Astrocyte (in vitro differentiated cells and primary cell): ENCODE measurements at places on chromosomes 3 and 15. TPM values are rescaled to one million over a fixed set of nuclear protein-coding genes. Genes with fewer than 3 reads are reported as not detected.

CHD2 gene
- total RNA-seq = 90.0 and 105 TPM in 2 replicates

TEX55 gene
- not detected in 2 replicates for total RNA-seq

P2RY13 gene
- not detected in 2 replicates for total RNA-seq

KLHL24 gene
- total RNA-seq = 38.7 and 40.1 TPM in 2 replicates

HHATL gene
- not detected in 2 replicates for total RNA-seq

ZPLD1 gene
- total RNA-seq = 0.45 and 0.60 TPM in 2 replicates

GRCh38 chr3:30984855-30985749 is 90.6 kb upstream of the GADL1 start:
- DNase-seq = peak; percentile 27
- no peaks in the 10 kb centered on the region for H3K27me3 ChIP-seq
- no peaks in the 10 kb centered on the region for H3K4me1 ChIP-seq
- H3K27ac ChIP-seq = no peak overlapping the region
- H3K4me3 ChIP-seq = no peak overlapping the region

DNA sequence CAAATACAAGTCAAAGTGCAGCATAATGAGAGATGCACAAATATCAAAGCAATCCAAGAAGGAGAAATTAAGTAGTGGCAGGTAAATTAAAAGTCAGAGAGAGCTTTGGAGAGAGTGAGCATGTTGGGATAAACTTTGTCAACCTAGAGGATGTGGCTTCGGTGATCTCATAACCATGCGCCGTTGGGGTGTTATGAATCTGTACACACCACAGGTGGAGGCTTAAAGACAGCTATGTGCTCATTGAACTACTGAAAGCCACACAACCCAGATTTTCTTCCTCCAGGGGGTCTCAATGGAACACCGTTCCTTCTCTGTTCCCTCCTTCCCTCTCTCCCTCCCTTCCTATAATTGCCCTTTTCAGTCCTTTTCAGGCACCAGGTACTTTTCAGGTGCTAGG is 52.0 kb downstream of the SUCNR1 start:
- H3K27ac ChIP-seq = peak overlapping the region; percentile 35
- peaks cover 33% of the 10 kb centered on the region for H3K4me1 ChIP-seq
- DNase-seq = peak; percentile 47
- peak overlapping the region; percentile 16 for H3K4me3 ChIP-seq
- H3K36me3 ChIP-seq = no peaks in the 10 kb centered on the region
- no peaks in the 10 kb centered on the region for H3K27me3 ChIP-seq

GRCh38 chr3:102329561-102329960 is 105.3 kb upstream of the ZPLD1 start:
- no peak for DNase-seq
- no peak overlapping the region for H3K27ac ChIP-seq
- H3K4me1 ChIP-seq = no peaks in the 10 kb centered on the region
- H3K27me3 ChIP-seq = no peaks in the 10 kb centered on the region

GRCh38 chr3:157276801-157277200 is 116.9 kb upstream of the CCNL1 start:
- no peaks in the 10 kb centered on the region for H3K4me1 ChIP-seq
- H3K4me3 ChIP-seq = no peak overlapping the region
- H3K27ac ChIP-seq = no peak overlapping the region

DNA sequence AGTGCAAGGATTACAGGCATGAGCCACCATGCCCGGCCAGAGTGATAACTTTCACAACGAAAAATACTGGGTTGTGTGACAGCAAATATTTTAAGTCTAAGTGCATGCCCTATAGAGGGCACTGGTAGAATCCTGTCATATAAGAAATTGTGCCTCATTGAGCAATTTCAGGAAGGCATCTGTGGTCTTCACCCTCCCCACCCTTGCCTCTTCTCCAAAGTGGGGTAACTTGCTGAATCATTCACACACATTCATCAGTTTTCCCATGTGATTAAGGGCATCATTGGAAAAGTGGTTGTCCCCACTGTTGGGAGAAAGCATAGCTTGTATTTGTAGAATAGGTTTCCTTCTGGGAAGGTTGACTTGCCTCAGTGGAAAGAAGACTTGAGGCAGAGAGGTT is 9.2 kb downstream of the MITF start:
- H3K27me3 ChIP-seq = peaks cover 2% of the 10 kb centered on the region
- H3K4me1 ChIP-seq = no peaks in the 10 kb centered on the region
- DNase-seq = no peak
- no peaks in the 10 kb centered on the region for H3K36me3 ChIP-seq
- H3K4me3 ChIP-seq = no peak overlapping the region
- no peak overlapping the region for H3K27ac ChIP-seq

- H3K4me1 ChIP-seq = peaks cover 11% of the 10 kb centered on the region
- H3K27me3 ChIP-seq = peaks cover 36% of the 10 kb centered on the region
- no peak for DNase-seq
- H3K4me3 ChIP-seq = peak overlapping the region; percentile 57
- H3K27ac ChIP-seq = no peak overlapping the region
Measured at GRCh38 chr15:65376767-65377104, 1.1 kb downstream of the IGDCC3 start.

- peak overlapping the region; percentile 41 for H3K27ac ChIP-seq
- peaks cover 12% of the 10 kb centered on the region for H3K4me1 ChIP-seq
Measured at GRCh38 chr3:153350420-153350819, 188.4 kb downstream of the RAP2B start.

- peaks cover 4% of the 10 kb centered on the region for H3K4me1 ChIP-seq
- no peak overlapping the region for H3K4me3 ChIP-seq
- H3K36me3 ChIP-seq = peaks cover 8% of the 10 kb centered on the region
Measured at GRCh38 chr3:33060609-33061337, 36.2 kb downstream of the GLB1 start.

- H3K4me3 ChIP-seq = no peak overlapping the region
- no peaks in the 10 kb centered on the region for H3K27me3 ChIP-seq
- no peak overlapping the region for H3K27ac ChIP-seq
- no peaks in the 10 kb centered on the region for H3K36me3 ChIP-seq
- DNase-seq = no peak
Measured at GRCh38 chr15:83830381-83830780, 176.5 kb downstream of the ADAMTSL3 start.

GRCh38 chr3:127655641-127656040 is 17.1 kb upstream of the ABTB1 start:
- H3K4me1 ChIP-seq = peaks cover 5% of the 10 kb centered on the region
- H3K4me3 ChIP-seq = no peak overlapping the region
- H3K36me3 ChIP-seq = no peaks in the 10 kb centered on the region
- DNase-seq = peak; percentile 62

DNA sequence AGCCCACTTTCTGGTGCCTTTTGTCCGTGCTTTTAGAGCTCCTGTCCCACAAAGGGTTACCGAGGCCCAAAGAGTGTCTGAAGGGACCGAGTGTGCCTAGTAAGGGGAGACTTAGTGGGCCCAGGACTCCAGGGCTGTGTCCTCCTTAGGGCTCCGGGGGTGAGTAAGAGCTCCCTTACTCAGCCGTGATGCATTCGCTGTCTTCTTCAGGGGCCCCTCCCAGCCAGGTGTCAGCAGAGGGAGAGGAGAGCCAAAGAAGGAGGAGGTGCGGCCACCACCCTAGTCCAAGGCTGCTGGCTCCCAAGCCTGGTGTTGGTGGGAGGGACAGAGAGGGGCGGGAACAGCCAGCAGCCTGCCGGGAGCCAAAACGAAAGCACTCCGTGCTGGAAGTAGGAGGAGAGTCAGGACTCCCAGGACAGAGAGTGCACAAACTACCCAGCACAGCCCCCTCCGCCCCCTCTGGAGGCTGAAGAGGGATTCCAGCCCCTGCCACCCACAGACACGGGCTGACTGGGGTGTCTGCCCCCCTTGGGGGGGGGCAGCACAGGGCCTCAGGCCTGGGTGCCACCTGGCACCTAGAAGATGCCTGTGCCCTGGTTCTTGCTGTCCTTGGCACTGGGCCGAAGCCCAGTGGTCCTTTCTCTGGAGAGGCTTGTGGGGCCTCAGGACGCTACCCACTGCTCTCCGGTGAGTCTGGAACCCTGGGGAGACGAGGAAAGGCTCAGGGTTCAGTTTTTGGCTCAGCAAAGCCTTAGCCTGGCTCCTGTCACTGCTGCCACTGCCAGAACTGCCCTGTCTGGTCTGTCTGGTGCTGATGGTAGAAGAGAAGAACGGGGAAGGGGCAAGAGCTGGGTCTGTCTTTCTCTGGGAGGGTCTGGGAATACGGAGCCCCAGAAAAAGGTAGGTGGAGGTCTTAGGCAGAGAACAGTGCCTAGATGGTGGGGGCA is at the start of gene IL17RC:
Gene IL17RC (plus strand): TSS at position 365 of the 947 bp plus-strand sequence. CDS start 218 bp downstream, at position 583.
- H3K4me3 ChIP-seq = peak within 1 kb of the TSS; percentile 57
- peak; percentile 75 for DNase-seq
- H3K27ac ChIP-seq = peak within 1 kb of the TSS; percentile 59
- H3K27me3 ChIP-seq = no peaks in the 10 kb centered on the region
- H3K36me3 ChIP-seq = no peaks in the 10 kb centered on the region

DNA sequence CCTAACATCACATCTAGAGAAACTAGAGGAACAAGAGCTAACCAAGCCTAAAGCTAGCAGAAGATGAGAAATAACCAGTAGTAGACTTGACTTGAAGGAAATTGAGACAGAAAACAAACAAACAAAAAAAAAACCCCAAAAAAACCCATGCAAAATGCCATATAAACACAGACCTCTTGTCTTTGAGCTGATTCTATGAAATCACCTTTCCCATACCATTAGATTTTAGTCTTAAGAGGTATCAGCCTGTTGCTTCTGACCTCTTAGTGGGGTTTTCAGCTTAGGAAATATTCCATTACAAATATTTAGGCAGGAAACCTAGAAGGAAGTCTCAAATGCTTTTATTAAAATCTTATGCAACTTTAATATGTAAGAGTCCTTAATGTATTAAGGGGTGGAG is 23.9 kb upstream of the ST3GAL6 start:
- H3K27me3 ChIP-seq = no peaks in the 10 kb centered on the region
- no peak for DNase-seq
- H3K27ac ChIP-seq = no peak overlapping the region
- no peak overlapping the region for H3K4me3 ChIP-seq
- no peaks in the 10 kb centered on the region for H3K36me3 ChIP-seq
- H3K4me1 ChIP-seq = no peaks in the 10 kb centered on the region

- H3K27me3 ChIP-seq = no peaks in the 10 kb centered on the region
- no peak for DNase-seq
- no peak overlapping the region for H3K4me3 ChIP-seq
- H3K27ac ChIP-seq = no peak overlapping the region
- H3K4me1 ChIP-seq = no peaks in the 10 kb centered on the region
Measured at GRCh38 chr3:71568207-71568606, 15.3 kb downstream of the FOXP1 start.

- H3K4me3 ChIP-seq = no peak overlapping the region
- H3K36me3 ChIP-seq = peaks cover 32% of the 10 kb centered on the region
- peak; percentile 51 for DNase-seq
- H3K27me3 ChIP-seq = no peaks in the 10 kb centered on the region
Measured at GRCh38 chr15:55846116-55846707, 103.3 kb upstream of the PRTG start.

DNA sequence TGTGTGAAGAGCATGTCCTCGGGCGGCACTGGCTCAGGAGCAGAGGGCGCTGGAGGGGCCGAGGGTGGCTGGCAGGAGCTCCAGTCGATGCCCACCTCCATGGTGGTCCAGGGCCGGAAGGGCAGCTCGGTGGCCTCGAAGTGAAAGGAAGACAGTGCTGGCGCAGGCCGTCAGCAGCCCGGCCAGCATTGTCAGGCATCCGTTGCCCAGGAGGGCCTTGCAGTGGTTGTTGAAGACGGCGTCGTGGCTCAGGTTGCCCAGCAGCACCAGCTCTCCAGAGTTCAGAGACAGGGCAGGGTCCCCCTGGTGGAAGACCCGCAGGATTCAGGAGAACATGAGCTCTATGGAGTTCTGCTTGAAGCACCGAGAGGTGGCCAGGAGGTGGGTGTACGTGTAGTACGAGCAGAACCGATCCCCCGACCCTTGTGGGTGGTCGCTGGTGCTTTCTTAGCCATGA is 16.5 kb upstream of the SIAH2 start:
- no peak for DNase-seq
- no peaks in the 10 kb centered on the region for H3K36me3 ChIP-seq
- no peak overlapping the region for H3K27ac ChIP-seq
- no peak overlapping the region for H3K4me3 ChIP-seq

- H3K27me3 ChIP-seq = no peaks in the 10 kb centered on the region
- H3K4me1 ChIP-seq = peaks cover 40% of the 10 kb centered on the region
- H3K27ac ChIP-seq = peak overlapping the region; percentile 96
- peak overlapping the region; percentile 26 for H3K4me3 ChIP-seq
- peaks cover 6% of the 10 kb centered on the region for H3K36me3 ChIP-seq
- DNase-seq = peak; percentile 70
Measured at GRCh38 chr3:45666757-45667431, 22.3 kb upstream of the SACM1L start.

DNA sequence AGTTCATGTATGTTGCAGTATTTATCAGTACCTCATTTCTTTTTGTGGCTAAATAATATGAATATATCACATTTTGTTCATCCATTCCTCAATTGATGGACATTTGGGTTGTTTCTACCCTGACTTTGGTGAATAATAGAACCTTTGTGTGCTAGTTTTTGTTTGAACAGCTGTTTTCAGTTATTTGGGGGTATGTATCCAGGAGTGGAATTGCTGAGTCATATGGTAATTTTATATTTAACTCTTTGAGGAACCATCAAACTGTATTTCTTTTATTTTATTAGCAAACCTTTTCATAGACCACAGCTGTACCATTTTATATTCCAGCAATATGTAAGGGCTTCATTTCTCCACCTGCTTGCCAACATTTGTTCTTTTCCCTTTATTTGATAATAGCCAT is 38.4 kb upstream of the RBM5 start:
- H3K4me1 ChIP-seq = peaks cover 4% of the 10 kb centered on the region
- no peaks in the 10 kb centered on the region for H3K27me3 ChIP-seq
- H3K27ac ChIP-seq = peak overlapping the region; percentile 67
- DNase-seq = peak; percentile 86
- H3K36me3 ChIP-seq = peaks cover 12% of the 10 kb centered on the region

GRCh38 chr3:112143689-112144088 is 10.6 kb upstream of the GCSAM start:
- H3K4me1 ChIP-seq = no peaks in the 10 kb centered on the region
- no peak for DNase-seq
- no peaks in the 10 kb centered on the region for H3K36me3 ChIP-seq
- H3K4me3 ChIP-seq = no peak overlapping the region

DNA sequence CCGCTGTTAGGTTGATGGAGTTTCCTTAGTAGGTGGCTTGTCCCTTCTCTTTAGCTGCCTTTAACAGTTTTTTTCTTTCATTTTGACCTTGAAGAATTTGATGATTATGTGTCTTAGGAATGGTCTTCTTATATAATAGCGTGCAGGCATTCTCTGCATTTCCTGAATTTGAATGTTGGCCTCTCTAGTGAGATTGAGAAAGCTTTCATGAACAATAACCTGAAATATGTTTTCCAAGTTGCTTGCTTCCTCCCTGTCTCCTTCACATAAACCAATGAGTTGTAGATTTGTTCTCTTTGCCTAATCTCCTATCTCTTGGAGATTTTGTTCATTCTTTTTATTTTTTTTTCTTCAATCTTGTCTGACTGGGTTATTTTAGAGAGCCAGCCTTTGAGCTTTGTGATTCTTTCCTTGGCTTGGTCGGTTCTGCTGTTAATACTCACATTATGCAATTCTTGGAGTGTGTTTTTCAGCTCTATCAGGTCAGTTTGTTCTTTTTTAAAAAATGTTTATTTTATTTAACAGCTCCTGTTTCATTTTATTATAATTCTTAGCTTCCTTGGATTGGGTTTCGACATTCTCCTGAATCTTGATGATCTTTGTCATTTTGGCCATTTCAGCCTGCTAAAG is 627.9 kb downstream of the SI start:
- H3K4me1 ChIP-seq = no peaks in the 10 kb centered on the region
- H3K27ac ChIP-seq = no peak overlapping the region
- no peaks in the 10 kb centered on the region for H3K27me3 ChIP-seq
- H3K4me3 ChIP-seq = no peak overlapping the region
- no peaks in the 10 kb centered on the region for H3K36me3 ChIP-seq

- H3K27me3 ChIP-seq = no peaks in the 10 kb centered on the region
- H3K4me1 ChIP-seq = no peaks in the 10 kb centered on the region
- no peaks in the 10 kb centered on the region for H3K36me3 ChIP-seq
- no peak overlapping the region for H3K4me3 ChIP-seq
- no peak for DNase-seq
- H3K27ac ChIP-seq = no peak overlapping the region
Measured at GRCh38 chr3:162122405-162122804, 625.8 kb downstream of the OTOL1 start.
